ENCODE measurements at places on chromosomes 5 and 9.

GRCh38 chr5:78787783-78788182 is 139.2 kb upstream of the LHFPL2 start:
- no peaks in the 10 kb centered on the region for H3K27me3 ChIP-seq
- H3K27ac ChIP-seq, result no peak overlapping the region
- H3K36me3 ChIP-seq, result no peaks in the 10 kb centered on the region

GRCh38 chr5:14450018-14450524 is 131.5 kb upstream of the OTULINL start:
- DNase-seq, result no peak
- H3K27me3 ChIP-seq, result no peaks in the 10 kb centered on the region
- no peak overlapping the region for H3K27ac ChIP-seq
- no peak overlapping the region for H3K4me3 ChIP-seq
- H3K4me1 ChIP-seq, result no peaks in the 10 kb centered on the region

DNA sequence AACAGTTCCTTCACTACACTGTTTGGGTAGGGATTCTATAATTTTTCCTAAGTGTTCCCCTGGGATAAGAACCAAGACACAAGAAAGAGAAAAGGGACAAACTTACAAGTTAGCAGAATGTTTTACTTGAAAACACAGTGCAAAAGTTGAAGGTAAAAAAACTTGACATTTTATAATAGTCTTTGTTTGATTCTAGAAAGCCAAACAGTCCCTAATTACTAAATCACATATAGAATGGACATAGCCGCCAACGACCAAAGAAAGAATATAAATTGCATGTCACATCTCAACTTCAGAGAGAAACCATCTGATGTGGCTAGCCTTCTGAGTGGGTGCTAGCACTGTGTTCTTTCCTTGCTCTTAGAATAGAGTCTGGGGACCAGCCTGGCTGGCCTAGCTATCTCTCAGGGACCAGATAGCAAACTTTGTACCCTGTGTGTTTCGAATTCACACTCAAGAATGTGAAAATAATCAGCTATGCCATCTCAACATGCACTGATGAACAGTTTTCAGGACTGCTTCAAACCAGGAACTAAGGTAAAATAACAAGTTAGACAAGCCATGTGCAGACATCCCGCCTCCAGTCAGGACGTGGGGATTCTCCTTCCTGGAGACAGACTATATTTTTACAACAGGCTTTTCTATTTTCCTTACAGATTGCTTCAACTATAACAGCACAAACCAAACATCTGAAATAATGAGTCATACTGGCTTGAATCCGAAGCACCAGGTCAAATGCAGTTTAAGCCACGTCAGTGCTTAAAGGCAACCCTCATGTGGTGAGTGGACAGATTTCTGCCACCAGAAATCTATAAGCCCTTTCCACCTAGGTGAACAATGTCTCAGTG is 53.7 kb downstream of the LHFPL2 start:
- H3K4me1 ChIP-seq, result peaks cover 83% of the 10 kb centered on the region
- H3K27me3 ChIP-seq, result no peaks in the 10 kb centered on the region
- H3K4me3 ChIP-seq, result peak overlapping the region; percentile 21
- peak overlapping the region; percentile 96 for H3K27ac ChIP-seq
- peak; percentile 71 for DNase-seq

DNA sequence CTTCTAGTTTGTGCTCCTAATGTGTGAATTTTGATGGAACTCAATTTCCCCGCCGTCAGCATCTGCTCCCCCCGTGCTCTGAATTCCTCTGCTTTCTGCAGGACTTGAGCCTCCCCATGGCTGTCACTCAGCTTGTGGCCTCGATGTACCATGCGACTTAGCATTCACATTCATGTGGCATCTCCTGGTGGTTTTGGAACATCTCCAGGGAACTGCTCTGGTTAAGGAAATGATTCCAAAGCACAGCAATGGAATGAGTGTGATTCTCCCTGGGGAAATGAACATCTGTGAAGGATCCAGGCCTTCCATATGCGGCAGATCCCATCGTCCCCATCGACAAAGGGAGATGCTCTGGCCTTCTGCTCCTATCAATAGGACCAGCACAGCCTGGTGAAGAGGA is 119.0 kb downstream of the ENTREP1 start:
- H3K4me1 ChIP-seq, result peaks cover 8% of the 10 kb centered on the region
- no peak for DNase-seq
- no peak overlapping the region for H3K27ac ChIP-seq
- H3K4me3 ChIP-seq, result no peak overlapping the region
- no peaks in the 10 kb centered on the region for H3K27me3 ChIP-seq

DNA sequence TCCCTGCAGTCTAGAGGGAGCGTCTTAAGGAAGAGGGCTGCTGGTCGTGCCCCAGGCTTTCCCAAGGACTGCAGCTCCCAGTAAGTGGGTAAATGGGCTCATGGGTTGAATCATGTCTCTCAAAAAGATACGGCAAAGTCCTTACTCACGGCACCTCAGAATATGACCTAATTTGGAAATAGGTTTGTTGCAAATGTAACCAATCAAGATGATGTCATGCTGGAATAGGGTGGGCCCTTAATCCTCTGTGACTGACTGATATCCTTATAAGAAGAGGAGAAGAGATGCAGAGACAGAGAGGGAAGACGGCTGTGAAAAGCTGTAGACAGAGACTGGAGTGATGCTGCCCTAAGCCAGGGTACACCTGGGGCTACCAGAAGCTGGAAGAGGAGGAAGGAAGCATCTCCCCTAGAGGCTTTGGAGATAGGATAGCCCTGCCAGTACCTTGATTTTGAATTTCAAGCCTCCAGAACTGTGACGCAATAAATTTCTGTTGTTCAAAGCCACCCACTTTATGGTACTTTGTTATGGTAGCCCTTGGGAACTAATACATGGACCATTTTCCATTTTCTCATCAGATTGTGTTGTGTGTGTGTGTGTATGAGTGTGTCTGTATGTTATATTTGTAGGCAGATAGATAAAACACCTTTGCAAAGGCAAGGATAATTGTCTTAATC is 15.0 kb downstream of the GALNT10 start:
- no peaks in the 10 kb centered on the region for H3K27me3 ChIP-seq
- no peak overlapping the region for H3K27ac ChIP-seq
- no peak overlapping the region for H3K4me3 ChIP-seq
- H3K36me3 ChIP-seq, result no peaks in the 10 kb centered on the region
- H3K4me1 ChIP-seq, result peaks cover 9% of the 10 kb centered on the region
- no peak for DNase-seq

DNA sequence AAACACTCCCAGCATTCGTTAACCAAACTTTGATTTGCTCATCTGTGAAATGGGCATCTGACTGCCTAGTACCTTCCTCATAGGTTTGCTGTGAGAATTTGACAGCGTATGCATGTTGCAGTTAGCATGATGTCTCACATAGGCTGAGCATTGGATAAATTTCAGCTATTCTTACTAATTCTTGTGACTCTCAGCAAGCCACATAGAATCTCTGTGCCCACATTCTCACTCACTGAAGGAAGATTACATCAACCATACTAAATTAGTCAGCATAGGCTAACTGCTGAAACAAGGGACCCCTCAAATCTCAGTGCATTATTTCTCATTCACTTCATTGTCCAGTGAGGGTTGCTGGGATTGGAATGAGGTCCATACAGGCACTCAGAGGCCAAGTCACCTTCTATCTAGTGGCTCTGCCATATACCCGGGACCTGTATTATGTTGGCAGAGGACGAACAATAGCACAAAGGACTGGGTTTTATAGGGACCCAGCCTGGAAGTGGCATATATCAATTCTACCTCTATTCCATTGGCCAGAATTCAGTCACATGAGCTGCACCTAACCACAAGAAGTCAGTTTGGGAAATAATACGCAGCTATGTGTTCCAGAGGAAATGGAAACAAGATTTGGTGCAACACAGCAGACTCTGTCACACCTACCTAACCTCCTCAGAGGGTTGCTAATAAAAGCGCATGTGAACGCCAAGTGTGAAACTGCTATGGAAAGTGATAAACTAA is 4.2 kb upstream of the PTGER4 start:
- no peaks in the 10 kb centered on the region for H3K27me3 ChIP-seq
- no peak overlapping the region for H3K4me3 ChIP-seq
- H3K36me3 ChIP-seq, result peaks cover 28% of the 10 kb centered on the region
- peaks cover 14% of the 10 kb centered on the region for H3K4me1 ChIP-seq

DNA sequence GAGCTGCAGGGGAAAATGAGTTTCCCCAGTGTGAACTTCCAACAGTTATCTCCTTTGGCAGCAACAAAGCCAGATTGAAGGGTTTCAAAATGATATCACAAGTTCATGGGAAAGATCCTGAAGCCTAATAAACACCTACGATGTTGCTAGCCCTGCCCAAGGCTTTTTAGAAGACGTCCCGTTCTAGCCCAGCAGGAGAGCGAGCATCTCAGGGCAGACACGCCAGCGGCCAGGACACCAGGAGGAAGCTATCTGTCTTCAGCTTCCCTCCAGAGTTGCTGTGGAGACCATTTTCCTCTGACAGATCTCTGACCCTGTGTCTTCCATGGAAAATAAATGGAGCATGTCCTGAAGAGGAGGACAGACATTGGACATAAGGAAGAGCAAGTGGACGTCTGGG is 98.4 kb downstream of the FBXO38 start:
- no peak overlapping the region for H3K27ac ChIP-seq
- DNase-seq, result no peak
- no peak overlapping the region for H3K4me3 ChIP-seq
- peaks cover 71% of the 10 kb centered on the region for H3K27me3 ChIP-seq
- no peaks in the 10 kb centered on the region for H3K4me1 ChIP-seq
- no peaks in the 10 kb centered on the region for H3K36me3 ChIP-seq

DNA sequence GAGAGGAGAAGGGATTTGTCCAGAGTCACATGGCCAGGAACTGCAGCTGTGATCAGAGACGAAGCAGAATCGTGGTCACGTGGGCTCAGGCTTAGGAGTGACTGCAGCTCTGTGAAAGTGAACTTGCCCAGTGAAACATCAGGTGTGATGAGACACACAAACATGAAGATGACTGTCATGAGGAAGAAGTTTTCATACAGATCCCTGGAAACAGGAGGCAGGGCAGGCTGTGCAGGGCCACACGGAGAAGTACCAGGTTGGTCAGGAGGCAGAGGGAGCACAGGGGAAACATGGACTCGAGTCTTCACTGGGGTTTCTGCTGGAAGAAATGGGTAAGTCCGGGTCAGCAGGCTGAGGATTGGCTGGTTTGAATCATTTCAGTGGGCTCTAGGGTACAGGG is 64.1 kb downstream of the BARX1 start:
- no peaks in the 10 kb centered on the region for H3K36me3 ChIP-seq
- no peak for DNase-seq
- H3K4me3 ChIP-seq, result no peak overlapping the region
- H3K4me1 ChIP-seq, result no peaks in the 10 kb centered on the region

DNA sequence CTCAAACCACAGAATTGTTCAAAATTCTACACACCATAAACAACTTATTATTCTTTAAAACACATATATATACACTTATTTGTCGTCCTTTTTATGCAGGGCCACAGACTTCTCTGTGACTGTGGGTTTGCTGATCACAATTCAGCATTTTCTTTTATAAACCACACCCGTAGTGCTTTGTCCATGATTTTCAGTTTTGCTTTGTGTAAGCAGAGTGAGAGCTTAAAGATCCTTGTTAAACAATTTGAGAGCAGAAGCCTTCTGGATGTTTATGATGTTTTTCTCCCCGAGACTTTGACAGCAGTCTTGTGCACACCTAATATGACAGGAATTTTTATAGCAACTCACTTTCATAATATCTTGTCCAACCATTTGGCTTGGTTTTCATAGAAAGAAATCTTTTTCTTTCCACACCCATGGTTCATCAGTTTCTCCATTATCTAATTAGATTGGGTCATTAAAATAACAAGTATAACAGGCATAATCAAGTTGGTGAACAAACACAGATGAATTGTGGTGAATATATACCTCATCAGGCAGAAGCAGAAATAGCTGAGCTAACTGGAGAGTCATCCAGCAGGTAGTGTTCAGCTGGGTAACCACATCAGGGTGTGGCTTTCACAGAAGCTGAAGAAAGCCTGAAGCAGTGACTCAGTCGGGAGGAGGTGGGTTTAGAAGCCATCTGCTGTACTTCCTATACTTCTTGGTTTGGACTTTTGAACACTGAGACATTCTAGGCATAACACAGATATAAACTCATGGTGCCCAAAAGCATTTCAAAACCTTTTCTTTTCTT is 232.8 kb downstream of the DOCK8 start:
- peaks cover 9% of the 10 kb centered on the region for H3K4me1 ChIP-seq
- H3K4me3 ChIP-seq, result no peak overlapping the region
- H3K27me3 ChIP-seq, result no peaks in the 10 kb centered on the region
- no peak overlapping the region for H3K27ac ChIP-seq
- H3K36me3 ChIP-seq, result no peaks in the 10 kb centered on the region
- DNase-seq, result peak; percentile 53

- H3K27ac ChIP-seq, result no peak overlapping the region
- peaks cover 4% of the 10 kb centered on the region for H3K36me3 ChIP-seq
- H3K4me3 ChIP-seq, result no peak overlapping the region
- no peaks in the 10 kb centered on the region for H3K27me3 ChIP-seq
- DNase-seq, result no peak
Measured at GRCh38 chr5:37184748-37185364, 64.3 kb downstream of the CPLANE1 start.

- no peaks in the 10 kb centered on the region for H3K4me1 ChIP-seq
- no peaks in the 10 kb centered on the region for H3K36me3 ChIP-seq
- no peak for DNase-seq
- peaks cover 53% of the 10 kb centered on the region for H3K27me3 ChIP-seq
- no peak overlapping the region for H3K27ac ChIP-seq
- no peak overlapping the region for H3K4me3 ChIP-seq
Measured at GRCh38 chr5:158765407-158765806, 334.3 kb downstream of the EBF1 start.

DNA sequence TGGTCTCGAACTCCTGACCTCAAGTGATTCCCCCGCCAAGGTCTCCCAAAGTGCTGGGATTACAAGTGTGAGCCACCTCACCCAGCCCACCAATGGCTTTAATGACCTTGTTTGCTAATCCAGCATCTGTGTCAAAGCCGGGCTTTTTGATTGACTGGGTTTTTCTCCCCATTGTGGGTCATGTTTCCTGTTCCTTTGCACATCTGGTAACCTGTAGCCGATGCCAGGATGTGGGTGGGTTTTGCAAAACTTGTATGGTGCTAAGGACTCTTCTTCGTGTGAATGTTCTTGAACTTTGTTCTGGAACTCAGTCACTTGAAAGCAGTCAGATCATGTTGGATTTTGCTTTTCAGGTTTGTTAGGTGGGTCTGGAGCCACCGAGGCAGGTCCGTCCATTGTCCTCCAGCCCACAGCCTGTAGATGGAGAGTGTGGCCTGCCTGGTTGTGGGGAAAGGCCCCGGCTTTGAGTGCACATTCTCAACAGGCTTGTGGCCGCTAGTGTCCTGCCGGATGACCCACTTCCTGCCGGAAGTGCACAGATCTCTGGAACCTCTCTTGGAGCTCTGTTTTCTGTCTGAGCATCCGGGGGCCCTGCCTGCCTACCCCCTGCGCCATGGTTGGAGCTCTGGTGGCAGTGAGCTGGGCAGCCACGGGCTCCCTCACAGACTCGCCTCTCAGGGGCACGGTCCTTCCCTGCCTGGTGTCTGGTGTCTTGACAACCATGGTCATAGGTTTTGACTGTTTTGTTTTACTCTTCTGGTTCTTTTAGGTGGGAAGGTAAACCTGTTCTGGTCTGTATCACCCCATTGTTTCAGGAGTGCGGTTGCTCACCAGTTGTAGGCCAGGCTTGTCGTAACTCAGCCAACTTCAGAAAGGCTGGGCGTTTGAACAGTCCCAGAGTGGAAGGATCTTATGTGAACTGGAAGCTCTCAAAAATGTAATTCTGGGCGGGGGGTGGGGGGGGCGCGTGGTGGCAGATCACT is 69.6 kb upstream of the CACNA1B start:
- H3K4me3 ChIP-seq, result no peak overlapping the region
- H3K27ac ChIP-seq, result no peak overlapping the region
- no peak for DNase-seq

Measured in Calu3 (cell line).